ENCODE measurements at places on chromosomes 6 and 20. TPM values are rescaled to one million over a fixed set of nuclear protein-coding genes. Genes with fewer than 3 reads are reported as not detected.

The GNAS-AS1 gene
- polyA plus RNA-seq: 1.2 TPM

The POU5F1 gene
- polyA plus RNA-seq: not detected

The IFNGR1 gene
- polyA plus RNA-seq: 16.7 TPM

The ASIP gene
- 0.15 TPM for polyA plus RNA-seq

The FNDC1 gene
- polyA plus RNA-seq: not detected

The ARHGAP18 gene
- 25.0 TPM for polyA plus RNA-seq

The RAB23 gene
- 6.6 TPM for polyA plus RNA-seq

The CCDC28A gene
- 13.4 TPM for polyA plus RNA-seq

DNA sequence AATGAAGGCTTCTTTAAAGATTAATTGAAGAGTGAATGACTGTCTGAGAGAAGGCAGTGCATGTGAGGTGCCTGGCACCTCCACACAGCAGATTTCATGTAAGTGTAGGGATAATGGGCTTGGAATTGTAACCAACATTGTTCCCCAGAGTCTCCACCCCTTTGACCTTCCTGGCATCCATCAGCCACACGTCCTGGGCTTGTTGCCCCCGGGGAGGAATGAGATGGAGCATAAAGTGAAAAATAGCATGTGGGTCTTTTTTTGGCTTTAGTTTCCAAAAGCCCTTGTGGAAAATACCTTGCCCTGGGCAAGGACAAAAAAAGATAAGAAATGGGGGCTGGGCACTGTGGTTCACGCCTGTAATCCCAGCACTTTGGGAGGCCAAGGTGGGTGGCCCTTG lies 242.2 kb upstream of the ECI2 start:
- DNase-seq: no peak

GRCh38 chr20:35886537-35886936 lies 67.8 kb downstream of the SCAND1 start:
- DNase-seq: peak; percentile 76

DNA sequence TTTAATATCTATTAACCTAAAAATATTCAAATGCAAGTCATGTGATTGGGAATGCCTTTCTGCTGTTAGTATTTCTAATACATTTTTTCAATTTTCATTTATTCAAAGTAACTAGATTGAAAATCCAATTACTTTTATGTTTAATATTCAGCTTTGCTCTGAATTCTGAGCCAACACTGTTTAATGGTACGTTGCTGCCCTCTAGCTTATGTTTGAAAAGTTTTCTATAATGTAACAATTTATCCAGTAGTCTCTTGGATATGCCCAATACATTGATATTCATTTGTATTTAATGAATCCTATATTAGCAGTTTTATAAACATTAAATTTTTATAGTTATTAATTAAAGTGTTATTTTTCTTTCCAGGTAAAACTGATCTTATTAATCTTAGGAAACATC lies 47.4 kb downstream of the LGSN start:
- peak; percentile 35 for DNase-seq

DNA sequence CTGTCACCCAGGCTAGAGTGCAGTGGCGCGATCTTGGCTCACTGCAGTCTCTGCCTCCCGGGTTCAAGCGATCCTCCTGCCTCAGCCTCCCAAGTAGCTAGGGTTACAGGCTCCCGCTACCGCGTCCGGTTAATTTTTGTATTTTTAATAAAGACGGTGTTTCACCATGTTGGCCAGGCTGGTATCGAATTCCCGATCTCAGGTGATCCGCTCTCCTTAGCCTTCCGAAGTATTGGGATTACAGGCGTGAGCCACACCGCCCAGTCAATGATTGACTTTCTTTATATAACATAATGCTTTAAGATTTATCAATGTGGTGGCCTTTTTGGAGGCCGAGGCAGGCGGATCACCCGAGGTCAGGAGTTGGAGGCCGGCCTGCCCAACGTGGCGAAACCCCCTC lies 7.8 kb upstream of the ABT1 start:
- DNase-seq: no peak

- no peak for DNase-seq
Observed at GRCh38 chr6:20652299-20653084, 118.2 kb downstream of the CDKAL1 start.

DNA sequence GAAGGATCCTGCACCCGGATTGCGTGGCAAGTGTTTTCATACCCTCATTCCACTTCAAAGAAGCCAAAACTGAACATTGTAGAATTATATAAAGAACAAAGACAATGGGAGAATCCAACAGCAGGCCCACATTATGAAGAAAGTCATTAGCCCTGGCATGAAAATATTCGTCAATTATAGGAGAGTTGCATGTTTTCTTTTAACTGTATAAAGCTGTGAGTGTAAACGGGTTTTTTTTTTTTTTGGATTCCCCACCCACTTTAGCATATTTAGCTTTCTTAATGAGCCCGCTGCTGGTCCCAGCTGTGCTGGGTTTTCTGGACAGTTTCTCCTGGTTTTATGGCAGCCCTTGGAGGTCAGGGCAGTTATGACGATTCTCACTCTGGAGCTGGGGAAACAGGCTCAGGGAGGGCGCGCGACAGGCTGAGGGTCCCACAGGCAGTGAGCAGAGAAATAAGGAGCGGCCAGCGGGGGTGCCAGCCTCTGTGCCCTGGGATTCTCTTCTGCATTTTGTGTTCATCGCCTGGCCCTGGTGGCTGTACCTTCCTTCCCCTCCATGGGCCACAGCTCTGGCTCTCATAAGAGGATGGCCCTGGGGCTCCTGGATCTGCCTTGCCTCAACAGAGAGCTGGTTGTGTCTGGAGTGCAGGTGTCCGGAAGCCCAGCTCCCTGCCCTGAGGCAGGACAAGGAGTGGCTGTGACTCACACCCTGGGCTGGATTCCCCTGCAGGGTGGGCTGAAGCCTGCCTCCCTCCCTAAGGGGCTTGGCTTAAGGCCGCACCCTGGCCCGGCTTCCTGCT lies 24.1 kb upstream of the SULF2 start:
- peak; percentile 60 for DNase-seq

DNA sequence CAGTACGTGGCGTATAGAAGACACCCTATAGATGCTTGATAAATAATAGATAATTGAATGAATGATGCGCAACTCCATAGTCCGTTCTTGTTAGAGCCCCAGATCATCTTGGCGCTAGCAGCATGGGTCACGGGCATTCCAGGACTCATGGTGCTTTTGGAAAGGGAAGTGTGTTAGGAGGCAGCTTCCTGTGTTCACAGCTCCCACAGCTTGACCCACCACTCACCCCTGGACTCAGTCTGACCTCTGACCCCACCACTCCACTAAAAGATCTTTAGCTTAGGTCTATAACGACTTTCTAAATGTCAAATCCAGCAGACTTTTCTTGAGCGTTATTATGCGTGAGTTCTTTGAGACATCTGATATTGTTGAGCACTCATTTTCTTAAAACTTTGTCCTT lies 35.8 kb upstream of the KIF16B start:
- no peak for DNase-seq

DNA sequence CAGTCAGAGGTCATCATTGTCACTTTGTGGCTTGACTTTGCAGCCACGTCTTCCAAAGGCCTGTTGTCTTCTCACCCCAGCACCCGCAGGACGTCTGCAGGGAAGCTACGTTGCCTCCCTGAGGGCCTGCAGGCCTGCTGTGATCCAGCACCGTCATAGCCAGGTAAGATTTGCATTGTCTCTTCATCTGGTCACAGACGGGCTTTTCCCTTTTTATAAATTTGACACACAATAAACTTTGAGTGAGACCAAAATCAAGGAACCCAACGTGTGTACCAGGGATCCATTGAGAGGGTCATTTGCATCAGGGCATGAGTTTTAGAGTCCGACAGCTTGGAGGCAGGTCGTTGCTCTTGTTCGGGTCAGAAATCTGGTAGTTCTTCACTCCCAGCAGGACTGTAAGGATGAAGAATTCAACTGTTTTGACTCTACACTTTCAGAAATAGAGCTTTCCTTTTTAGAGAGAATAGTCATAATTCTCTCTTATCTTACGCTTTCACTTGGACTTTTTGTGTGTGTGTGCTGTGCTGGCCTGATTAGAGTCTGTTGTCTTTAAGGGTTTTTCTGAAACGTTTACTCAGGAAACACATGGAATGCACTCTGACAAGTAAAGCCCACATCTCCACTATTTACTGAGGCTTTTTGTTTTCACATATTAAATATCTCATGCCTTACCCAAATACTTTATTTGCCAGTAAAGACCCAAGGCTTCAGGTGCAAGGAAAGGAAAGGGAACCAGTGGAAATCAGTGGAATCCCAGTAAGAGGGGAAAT lies 177.2 kb upstream of the TAB2 start:
- no peak for DNase-seq

DNA sequence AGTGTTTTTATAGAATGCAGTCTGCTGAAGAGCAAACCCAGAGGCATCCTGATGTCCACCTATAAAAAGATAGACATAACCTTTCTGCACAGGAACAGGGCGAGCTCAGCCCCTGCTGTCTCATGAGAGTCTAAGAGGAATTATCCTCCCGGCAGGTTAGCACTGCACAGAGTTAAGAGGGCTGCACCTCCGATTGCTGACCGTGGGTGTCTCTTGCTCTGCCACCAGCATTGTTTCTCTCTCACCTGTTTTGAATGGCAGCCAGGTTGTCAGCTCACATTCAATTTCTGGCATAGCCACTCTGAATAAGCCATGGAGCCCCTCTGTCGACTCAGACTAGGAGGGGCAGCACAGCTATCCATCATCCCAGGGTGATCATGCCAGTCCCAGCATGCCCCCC lies 211.2 kb downstream of the PHACTR1 start:
- DNase-seq: no peak

GRCh38 chr6:3233321-3233720 lies 5.9 kb upstream of the TUBB2B start:
- no peak for DNase-seq

- no peak for DNase-seq
Observed at GRCh38 chr20:58868795-58869194, 16.3 kb downstream of the GNAS start.

GRCh38 chr20:43983359-43983758 lies 68.7 kb downstream of the TOX2 start:
- no peak for DNase-seq

DNA sequence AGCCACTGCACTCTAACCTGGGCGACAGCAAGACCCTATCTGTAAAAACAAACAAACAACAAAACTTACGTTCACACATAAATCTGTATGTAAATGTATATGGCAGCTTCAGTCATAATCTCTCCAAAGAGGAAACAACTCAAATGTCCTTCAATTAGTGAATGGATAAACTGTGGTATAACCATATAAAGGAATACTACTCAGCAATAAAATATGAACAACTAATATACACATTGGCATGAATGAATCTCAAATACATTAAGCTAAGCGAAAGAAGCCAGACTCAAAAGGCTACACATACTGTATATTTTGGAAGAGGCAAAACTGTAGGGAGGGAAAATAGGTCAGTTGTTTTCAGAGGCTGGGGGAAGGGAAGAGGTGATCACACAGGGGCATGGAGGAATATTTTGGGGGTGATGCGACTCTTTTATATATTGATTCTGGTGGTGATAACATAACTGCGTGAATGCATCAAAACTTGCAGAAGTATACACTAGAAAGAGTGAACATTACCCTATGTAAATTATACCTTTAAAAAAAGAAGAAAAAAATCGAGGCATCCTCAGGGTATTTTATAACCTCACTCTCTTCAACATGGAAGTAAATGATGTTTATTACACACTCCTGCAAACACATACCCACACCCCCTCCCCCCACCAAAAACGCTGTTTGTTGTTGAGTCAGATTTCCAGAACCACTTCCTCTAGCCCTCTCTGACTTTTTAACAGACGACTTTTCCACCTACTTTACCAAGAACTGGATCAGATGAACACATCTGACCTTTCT lies 115.2 kb upstream of the RNF24 start:
- no peak for DNase-seq

DNA sequence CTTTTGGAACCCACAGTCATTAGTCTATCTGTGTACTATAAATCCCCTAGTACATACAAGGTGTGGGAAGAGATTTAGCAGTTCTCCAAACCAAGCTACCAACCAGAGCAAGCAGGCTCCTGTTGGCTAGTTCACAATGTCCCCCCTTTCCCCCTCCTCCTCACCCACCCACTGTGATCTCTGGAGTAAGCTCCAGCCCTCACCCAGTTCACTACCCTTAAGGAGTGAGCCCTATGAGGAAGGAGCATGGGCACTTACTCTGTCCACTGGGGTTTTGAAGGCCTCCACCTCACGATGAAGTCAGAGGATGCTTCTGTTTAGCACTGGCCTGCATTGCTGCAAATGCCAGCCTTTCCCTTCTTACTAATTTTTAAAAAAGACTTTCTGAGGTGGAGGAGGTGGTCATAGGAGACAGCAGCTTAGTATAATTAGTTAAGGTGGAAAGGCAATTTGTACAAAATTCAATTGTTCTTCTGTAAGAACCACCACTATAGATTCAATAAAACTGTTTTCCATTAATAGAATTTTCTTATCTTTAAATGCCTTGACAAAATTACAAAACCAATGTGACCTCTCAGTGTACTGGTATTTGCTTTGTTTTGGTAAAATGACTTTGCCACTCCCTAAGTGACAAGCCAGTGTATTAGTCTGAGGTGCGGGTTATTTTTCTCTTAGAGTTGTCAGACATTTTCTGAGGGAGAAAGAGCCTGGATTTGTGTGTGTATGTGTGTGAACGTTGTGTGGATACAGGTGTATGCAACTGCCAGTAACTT lies 86.2 kb downstream of the TULP4 start:
- no peak for DNase-seq

DNA sequence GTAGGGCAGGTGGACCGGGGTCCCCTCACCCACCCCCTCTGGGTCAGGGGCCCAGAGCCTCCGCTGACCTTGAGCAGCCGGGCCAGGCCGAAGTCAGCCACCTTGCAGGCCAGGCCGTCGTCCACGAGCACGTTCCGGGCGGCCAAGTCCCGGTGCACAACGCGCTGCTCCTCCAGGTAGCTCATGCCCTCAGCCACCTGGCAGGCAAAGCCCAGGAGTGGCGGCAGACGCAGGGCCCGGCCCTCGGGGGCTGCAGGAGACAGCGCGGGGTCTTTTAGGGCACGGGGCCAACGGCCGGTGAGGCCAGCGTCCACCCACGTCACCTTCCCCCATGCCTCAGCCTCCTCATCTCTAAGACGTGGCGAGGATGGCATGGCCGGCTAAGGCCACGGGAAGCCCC lies 4.2 kb upstream of the PTK6 start:
- DNase-seq: no peak

GRCh38 chr6:125444006-125444923 lies 142.5 kb upstream of the HDDC2 start:
- no peak for DNase-seq

Measured in SK-N-SH (cell line).